ENCODE measurements at places on chromosomes 16 and 17.
A peak's percentile ranks its signal among the peaks of the same experiment; 100 is the strongest.

- no peak for DNase-seq
Measured at GRCh38 chr16:72300892-72301291, 128.9 kb upstream of the PMFBP1 start.

GRCh38 chr17:52027620-52028295, 130.8 kb downstream of the CA10 start:
- DNase-seq, result no peak

DNA sequence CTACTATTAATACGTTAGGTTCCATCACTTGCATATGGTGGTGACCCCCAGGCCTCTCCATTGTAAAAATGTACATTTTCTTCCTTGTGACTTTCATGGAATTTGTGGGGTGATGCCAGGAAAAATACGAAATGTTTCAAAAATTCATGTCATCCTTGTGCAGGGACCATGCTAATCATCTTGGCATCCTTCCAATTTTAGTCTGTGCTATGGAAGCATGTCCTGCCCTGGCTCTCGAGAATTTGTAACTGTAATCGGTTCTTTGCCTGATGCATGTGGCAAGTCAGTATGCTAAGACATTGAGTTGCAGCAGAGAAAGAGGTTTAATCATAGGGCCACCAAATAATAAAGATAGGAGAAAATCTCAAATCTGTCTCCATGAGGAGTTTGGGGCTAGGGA, 14.3 kb upstream of the GINS3 start:
- no peak for DNase-seq

- no peak for DNase-seq
Measured at GRCh38 chr17:37743612-37743874, 1.3 kb downstream of the HNF1B start.

DNA sequence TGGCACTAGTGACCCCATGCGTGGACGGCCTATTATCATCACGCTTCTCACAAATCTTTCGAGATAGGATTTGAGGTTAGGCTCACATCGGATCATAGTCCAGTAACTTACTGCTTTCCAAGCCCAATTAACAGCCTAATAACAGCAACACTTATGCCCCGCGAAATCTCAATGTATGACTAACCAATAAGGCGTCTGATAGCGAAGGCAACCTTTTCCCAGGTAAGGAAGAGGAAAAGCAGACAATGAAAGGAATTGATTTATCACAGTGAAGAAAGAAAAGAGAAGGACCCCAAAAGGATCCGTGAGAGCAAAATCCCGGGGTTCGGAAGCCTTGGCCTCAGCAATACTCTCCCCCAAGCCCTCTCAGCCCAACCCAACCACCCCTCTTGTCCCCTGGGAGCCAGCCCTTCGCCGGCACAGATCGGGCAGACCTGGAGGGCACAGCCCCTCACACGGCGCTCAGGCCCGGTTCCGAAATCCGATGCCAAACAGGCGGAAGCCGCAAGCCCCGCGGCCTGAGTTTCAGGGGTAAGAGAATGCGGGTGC, 534 bp downstream of the GPATCH8 start:
- peak; percentile 18 for DNase-seq

DNA sequence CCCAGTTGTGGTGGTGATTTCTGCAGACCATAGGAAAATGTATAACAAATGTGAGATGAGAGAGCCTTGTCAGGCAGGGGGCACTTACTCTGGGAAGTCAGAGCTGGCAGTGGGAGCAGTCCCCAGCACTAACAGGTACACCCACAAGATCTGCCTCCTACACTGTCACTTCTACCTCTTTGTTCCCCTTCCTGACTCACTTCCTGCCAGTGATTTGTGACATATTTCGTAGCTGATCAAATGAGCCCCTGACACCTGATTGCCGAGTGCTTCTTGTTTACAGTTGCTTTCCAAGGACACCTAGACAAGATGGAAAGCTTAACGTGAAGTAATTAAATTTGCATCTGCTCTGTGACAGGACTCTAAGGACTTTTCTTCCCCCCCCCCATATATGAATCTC, 40.5 kb downstream of the FTO start:
- peak; percentile 24 for DNase-seq

GRCh38 chr17:80191192-80191591, 21.4 kb downstream of the CARD14 start:
- DNase-seq, result no peak

Measured in NB4 (cell line).